Activated T-helper 1 cell treated with anti-CD3 and anti-CD28 coated beads, Interleukin-2, amount 50 U/mL, for 16 hours (primary cell): ENCODE measurements at places on chromosomes 6 and 20.

- DNase-seq = no peak
These were observed 95.4 kb downstream of the OGFRL1 start for GRCh38 chr6:71383901-71384489.

DNA sequence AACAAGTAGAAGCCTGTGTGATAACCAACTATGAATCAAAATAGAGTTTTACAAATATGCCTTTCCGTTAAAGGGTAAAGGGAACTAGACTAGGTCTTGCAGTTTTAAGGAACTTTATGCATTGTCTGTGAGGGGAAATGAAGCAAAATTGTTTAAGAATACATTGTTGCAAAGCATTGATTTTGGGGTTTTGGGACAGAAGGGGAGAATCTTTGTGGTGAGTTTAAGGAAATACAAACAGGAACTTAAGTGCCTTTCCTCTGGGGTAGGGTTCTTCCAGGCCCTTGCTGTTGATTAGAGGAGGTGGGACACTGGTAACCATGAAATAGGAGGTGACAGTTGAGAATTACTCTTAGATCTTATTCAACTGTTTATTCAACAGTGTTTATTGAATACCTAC lies 4.7 kb downstream of the MAPK14 start:
- DNase-seq = no peak

GRCh38 chr6:166167258-166167731 lies 356 bp downstream of the TBXT start:
- DNase-seq = no peak

- DNase-seq = no peak
These were observed 501.9 kb upstream of the IRAK1BP1 start for GRCh38 chr6:78365473-78365872.

- no peak for DNase-seq
These were observed 12.5 kb upstream of the TREM1 start for GRCh38 chr6:41298785-41299502.

DNA sequence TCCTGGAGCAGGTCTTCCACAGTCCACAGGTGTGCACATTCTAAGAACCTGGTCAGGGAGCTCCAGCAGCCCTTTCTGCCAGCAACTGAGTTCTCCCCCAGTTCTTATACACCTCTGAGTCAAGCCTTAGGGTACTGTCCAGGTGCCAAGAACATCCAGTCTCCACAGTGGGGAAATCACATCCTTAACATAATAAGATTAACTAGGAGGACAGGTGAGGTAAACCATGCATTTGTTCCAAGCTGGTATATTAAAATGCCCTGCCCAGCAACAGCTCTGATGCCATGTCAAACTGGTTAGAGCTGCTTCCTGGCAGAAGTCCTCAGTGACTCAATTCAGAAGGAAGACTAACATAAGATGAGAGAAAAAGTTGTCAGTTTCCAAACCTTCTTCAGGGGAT lies 303.9 kb upstream of the SGK1 start:
- DNase-seq = no peak

DNA sequence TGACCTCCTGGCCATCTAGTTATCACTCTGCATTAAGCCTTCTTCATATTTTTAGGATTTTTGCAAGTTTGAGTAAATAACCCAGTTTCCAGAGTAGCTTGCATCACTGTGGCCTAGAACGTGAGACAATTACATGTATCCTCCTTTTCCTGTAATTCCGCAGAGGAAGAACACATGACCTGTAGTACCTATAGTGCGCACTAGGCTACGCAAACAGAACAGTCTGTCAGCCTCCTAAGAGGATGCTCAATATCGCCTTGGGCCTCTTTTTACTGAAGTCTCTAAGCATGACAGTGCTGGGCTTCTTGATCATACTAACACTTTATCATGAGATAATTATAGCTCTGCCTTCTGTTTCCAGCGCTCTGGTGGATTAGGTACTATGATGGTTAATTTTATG lies 20.2 kb upstream of the NR2E1 start:
- DNase-seq = no peak

- no peak for DNase-seq
These were observed 2.8 kb downstream of the PROCR start for GRCh38 chr20:35174458-35175216.

DNA sequence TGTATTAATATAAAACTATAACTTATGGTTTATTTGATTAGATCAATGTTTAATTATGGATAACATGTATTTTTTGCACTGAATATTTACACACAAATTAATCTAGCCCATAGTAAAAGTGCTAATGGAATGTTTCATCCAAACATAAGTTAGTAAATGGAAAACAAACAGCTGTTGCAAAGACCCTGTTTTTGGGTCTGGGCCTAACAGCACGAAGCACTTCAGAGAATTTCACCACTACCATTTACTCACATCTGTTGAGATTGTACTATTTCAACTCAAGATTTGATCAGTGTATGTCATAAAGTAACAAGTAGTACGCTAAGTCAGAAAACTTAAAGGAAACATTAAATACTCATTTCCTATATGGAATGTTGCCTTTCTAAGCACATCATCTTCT lies 359.6 kb downstream of the LAMA2 start:
- no peak for DNase-seq

GRCh38 chr6:132412656-132413498 lies 11.6 kb upstream of the MOXD1 start:
- DNase-seq = no peak
